Glutamatergic neuron (in vitro differentiated cells): ENCODE measurements at places on chromosomes 2 and 18. TPM values are rescaled to one million over a fixed set of nuclear protein-coding genes. Genes with fewer than 3 reads are reported as not detected.

Gene GALNT14
- total RNA-seq = 14.4 TPM

Gene CFAP65
- 1.1 TPM for total RNA-seq

Gene ARHGAP28
- 36.8 TPM for total RNA-seq

GRCh38 chr2:64455545-64455944 is 1.6 kb downstream of the LGALSL start:
- DNase-seq = no peak

- DNase-seq = no peak
Measured at GRCh38 chr2:96916646-96917543, 47.0 kb upstream of the SEMA4C start.

DNA sequence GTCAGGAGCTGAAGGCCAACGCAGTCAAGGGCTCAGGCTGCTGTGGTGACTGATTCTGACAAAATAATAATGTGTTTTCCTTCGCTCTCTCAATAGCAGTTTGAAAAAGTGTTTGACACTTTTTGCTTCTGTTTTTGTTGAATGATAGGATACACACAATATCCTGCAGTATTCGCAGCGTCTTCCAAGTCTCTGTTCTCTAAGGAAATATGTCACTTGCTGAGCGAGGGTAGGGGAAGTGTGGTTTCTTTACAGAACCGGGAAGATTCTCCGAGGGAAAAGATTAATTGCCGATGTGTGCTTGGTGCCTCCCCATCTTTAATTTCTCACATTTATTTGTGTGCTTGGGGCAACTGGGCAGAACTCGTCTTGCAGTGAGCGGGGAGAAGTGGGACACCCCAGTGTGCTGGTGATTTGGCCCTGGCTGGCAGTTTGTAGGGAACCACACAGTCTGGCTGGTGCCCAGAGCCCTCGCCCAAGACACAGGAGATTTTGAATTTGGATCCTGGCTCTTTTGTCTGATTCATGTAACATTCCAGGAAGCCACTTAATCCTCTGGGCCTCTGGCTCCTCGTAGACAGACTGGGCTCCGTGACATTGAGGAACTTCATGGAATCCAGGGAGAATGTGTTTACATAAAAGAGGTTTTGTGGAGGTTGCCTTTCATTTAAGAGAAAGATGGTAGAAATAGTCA is 169.4 kb downstream of the LDLRAD4 start:
- no peak for DNase-seq

- DNase-seq = no peak
Measured at GRCh38 chr2:238562446-238562845, 135.7 kb downstream of the ASB1 start.

GRCh38 chr2:61750624-61751023 is 103.2 kb downstream of the FAM161A start:
- no peak for DNase-seq
